Left lung (tissue), 14 donors: ENCODE measurements at places on chromosomes 11 and 22. TPM values are rescaled to one million over a fixed set of nuclear protein-coding genes. Genes with fewer than 3 reads are reported as not detected.

TSPAN32 gene
- polyA plus RNA-seq, result 4.1 TPM

GRCh38 chr22:45650721-45651120, 20.9 kb upstream of the ATXN10 start:
- DNase-seq, result no peak

DNA sequence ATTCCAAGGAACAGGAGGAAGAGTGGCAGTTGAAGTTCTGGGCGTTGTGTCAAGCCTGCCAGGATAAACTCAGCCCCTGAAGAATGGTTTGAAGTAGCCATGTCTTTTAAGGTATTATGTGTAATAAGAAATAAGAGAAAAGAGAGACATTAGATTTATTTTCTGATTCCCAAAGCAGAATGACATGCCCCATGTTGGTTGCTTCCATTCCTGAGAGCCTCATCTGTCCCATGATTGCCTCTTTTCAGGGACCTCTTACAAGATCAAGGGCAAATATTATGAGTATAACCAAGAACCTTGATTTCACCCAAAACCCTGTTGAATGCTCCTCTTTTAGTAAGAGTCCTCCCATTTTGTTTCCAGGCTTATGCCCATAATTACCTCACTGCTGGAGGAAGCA, at the start of gene OR8D2:
Gene OR8D2 (minus strand): TSS at position 101 of the 400 bp plus-strand sequence. CDS start 0 bp downstream, at position 101.
- no peak for DNase-seq

- peak; percentile 73 for DNase-seq
Measured at GRCh38 chr11:129853518-129854231, 38.0 kb downstream of the TMEM45B start.
